GM23248 (cell line): ENCODE measurements at places on chromosomes 2 and 18. TPM values are rescaled to one million over a fixed set of nuclear protein-coding genes. Genes with fewer than 3 reads are reported as not detected.

DNA sequence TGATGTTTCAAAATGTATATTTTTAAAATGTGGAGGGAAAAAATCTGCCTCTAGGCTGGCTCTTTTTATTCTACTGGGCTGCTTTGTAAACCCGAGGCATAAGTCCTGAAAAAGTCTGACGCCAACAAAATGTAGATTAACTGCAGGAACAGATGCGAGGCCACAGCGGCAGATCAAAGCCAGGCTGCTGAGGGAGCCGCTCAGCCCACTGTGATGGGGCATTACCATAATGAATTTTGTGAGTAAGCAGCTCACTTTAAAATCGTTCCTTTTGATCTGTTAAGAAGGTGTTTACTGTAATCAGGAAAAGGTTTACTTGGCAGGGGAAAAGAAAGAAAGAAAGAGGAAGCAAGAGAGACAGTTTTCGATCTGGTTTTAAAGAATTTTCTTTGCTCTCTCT is 269.0 kb downstream of the ICOS start:
- no peak for DNase-seq

GRCh38 chr2:226667736-226668135 is 131.9 kb downstream of the IRS1 start:
- no peak for DNase-seq

- peak; percentile 3 for DNase-seq
Measured at GRCh38 chr2:212194396-212194795, 344.2 kb downstream of the ERBB4 start.

GRCh38 chr18:76679945-76680344 is 142.4 kb upstream of the ZNF236 start:
- DNase-seq, result no peak

DNA sequence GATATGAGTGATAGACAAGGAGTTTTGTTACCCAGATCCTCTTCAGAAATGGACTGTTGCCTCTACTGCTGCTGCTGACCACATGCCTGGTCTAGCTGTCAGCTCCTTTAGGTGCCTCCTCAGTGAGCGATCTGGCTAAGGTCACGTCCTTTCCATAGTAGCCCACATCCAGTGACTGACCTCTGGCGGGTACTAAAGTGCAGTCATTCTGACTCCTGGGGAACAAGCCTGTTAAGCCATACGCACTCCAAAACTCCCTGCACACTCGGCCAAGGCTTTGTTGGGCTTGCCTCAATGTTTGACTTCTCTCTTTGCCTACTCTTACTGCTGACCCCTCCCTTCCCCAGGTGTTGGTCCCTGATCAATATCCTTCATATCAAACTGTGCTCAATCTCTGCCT is 685.2 kb downstream of the IRS1 start:
- DNase-seq, result no peak

GRCh38 chr18:1528447-1528846 is 623.8 kb downstream of the ADCYAP1 start:
- DNase-seq, result no peak

DNA sequence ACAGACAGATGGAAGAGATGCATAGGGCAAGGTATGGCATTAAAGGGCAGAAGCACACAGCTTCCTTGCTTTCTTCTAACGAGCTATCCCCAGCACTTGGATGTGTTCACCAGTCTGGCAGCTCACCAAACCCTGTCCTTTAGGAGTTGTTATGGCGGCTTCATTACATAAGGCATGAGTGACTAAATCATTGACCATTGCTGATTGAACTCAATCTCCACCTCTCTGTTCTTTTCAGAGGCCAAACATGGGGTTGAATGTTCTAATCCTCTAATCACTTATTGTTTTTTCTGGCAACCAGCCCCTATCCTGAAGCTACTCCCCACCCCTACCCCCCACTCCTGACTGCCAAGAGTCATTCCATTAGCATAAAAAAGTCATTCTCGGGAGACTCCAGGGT is 301.8 kb downstream of the XIRP2 start:
- DNase-seq, result peak; percentile 69

- no peak for DNase-seq
Measured at GRCh38 chr18:10301831-10302483, 152.5 kb upstream of the APCDD1 start.

GRCh38 chr2:107595749-107596148 is 230.9 kb upstream of the RGPD4 start:
- peak; percentile 90 for DNase-seq

DNA sequence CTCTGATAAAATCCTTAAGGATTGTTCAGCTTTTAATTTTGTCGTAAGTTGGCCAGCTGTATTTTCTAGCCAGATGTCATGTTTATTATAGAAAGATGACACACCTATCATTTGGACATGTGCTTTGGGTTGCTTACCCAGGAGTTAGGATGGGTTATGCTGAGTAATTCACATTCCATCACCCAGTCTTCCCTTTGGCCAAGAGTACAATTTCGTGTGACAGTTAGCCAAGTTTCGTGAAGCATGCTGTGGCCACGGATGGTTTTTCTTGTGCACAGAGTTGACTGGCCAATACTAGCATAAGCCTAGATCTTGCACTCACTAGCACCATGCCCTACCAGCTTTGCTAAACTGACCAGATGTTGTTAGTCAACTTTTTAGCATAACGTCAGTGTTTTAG is 5.8 kb downstream of the MAPRE3 start:
- DNase-seq, result peak; percentile 93

DNA sequence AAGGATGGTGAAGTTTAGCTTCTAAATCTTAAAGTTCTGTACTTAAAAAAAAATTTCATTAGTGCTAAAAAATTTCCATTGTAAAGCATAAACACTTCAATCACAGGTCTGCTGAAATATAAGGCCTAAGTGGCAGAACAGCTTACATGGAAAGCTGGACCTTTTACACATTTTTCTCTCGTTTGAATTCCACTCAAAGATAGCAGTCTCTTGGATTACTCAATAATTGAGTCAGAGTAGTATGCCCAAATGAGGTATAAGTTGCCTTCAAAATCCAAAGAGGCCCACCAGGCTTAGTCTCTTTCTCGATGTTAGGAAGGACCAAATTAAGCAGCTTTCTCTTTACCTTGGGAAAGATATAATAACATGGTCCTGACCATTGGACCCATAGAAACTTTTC is 220.4 kb upstream of the CWC22 start:
- peak; percentile 48 for DNase-seq

GRCh38 chr2:122239440-122239839 is 484.0 kb downstream of the TSN start:
- no peak for DNase-seq

DNA sequence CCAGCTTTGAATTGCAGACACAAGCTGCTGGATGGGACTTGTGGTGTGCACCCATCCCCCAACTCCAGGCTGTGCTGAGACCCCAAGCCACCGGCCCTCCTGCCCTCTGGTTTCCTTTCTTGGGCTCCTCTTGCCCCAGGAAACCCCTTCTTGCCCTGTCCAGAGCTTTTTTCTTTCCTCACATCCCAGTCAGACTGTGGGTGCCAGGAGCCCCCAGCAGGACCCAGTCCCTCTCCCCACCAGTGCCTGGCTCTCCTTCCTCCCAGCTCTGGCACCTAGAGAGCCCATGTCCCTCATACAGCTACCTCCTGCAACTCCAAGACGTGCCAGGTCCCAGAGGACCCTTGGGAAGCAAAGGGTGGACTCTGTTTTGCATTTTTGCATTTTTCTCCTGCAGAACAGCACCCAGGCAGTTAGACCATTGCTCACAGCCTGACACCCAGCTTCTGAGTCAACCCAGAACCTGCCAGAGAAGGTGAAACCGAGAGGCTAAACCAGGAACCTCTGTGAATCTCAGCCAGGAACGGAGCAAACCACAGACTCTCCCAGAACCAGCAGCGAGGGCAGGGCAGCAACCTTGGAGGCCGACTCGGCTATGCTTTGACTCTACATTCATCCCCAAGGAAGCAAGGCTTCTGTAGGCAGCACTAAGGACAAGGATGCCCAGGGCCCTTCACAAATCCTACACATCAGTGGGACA is 221.1 kb downstream of the ANAPC1 start:
- peak; percentile 24 for DNase-seq

DNA sequence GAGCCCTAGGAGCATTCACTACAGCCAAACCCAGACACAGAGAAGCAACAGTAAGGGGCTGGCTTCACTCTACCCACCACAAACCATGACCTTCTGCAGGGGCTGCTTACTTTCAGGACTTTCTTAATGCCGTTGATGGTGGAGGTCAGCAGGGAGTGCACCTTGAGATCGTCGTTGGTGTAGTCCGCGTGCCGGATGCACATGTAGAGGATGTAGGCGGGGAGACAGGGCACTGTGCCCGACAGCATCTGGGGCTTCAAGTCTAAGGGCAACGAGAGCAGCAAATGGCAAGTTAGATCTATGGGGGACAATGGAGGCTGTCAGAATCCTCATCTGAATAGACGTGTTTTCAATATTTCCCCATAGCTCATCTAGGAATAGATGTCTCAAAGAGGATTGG is 29.8 kb upstream of the ACAA2 start:
- DNase-seq, result no peak

DNA sequence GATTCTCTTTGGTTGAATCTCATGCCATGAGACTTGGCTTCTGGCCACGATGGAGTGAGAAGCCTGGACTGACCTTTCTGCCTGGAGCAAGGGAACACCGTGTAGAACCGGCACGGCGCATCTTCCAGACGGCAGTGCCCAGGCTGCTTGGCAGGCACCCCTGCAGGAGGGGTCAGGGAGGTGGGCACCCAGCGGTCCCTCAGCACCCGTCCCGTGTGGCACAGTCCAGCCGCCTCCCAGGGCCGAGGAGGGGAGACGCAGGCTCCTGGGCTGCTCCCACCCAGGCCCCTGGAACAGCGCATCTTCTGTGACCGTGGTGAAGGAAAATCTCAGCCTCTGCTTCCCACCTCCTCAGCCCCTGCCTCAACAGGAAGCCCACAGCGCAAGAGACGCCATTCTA is 95.7 kb downstream of the CMPK2 start:
- DNase-seq, result no peak

GRCh38 chr2:101758001-101758400 is 60.5 kb downstream of the MAP4K4 start:
- DNase-seq, result peak; percentile 28

DNA sequence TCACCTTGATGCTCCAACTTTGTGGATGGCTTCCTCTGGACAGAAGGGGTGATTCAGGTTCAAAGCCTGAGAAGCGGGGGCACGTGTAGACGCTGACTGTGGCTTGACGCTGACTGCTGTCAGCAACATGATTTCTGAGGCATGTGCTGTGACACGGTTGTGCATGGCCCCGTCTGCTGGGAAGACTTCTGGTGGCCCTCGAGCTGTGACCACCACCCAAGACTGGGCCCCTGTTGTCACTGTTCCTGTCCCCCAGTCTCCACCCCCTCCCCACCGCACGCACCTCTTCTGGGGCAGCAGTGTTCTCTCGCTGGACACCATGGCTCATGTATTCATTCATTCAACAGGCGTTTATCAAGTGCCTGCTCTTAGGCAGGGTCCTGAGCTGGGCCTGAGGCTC is 245.0 kb downstream of the FAM210A start:
- no peak for DNase-seq

DNA sequence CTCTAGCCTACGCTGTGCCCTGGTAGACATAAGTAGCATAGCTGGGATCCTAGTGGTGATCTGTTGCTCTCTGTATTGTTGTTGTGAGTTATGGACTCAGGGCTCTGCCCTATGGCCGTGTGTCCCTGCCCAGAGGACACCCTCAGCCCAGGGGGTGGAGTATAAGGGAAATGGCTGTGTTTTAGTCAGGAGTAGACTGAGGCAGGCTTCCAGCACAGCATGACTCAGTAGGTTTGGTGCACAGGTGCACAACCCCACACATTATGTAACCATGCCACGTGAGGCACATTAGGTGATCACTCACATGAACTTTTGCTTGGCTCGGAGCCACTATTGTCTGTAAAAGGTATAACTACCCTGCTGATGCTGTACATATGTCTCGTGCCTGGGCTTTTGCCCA is 59.9 kb upstream of the PEX13 start:
- DNase-seq, result no peak

GRCh38 chr2:241842067-241842415 is 16.7 kb downstream of the PDCD1 start:
- no peak for DNase-seq

GRCh38 chr2:166042768-166043390 is 84.9 kb downstream of the SCN1A start:
- DNase-seq, result peak; percentile 56

DNA sequence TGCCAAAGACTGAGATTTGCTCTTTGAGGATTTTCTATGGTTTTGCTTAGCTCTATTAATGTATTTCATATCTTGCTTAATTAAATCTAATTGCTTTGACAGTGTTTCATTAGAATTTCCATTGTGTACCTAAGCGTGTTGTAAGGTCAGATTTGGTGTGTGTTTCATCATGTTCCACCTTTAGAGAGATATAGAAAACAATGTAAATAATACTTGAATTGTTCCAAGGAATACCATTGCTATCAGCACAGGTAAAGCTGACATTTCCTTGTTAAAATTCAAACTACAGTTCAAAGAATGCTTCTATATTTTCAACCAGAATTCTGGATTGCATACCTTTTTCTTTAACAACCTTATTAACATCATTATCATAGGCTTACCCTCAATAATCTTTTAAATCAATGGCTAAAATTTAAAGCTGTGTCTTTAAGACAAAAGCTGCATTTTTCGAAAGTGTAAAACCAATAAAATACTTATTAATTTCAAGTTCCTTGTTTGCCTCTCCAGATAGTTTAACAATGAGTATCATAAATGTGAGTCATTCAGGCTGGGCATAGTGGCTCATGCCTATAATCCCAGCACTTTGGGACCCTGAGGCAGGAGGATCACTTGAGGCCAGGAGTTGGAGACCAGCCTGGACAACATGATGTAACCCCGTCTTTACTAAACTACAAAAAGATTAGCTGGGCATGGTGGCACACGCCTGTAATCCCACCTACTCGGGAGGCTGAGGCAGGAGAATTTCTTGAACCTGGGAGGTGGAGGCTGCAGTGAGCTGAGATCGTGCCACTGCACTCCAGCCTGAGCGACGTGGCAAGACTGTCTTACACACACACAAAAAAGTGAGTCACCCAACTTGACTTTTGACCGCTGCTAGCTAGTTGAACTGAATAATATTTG is 188.0 kb upstream of the PKDCC start:
- peak; percentile 88 for DNase-seq

DNA sequence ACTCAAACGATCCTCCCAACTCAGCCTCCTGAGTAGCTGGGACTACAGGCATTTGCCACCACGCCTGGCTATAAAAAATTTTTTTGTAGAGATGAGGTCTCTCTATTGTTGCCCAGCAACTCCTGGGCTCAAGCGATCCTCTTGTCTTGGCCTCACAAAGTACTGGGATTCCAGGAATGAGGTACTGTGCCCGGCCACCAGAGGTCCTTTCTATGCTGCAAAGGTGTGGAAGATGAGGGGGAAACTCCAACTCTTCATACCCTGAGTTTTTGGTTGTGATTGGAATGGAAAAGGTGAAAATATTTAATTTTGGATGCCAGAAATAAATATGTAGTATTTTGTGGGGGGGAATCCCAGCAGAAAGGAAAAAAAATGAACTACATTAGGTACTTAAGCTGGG is 36.0 kb downstream of the MRPL33 start:
- peak; percentile 49 for DNase-seq

The FAM237A gene
- not detected in 2 replicates for total RNA-seq

The FOXI3 gene
- not detected in 2 replicates for total RNA-seq

The ASIC4 gene
- 0.13 and 0.43 TPM in 2 replicates for total RNA-seq

The RAB31 gene
- 40.5 and 49.2 TPM in 2 replicates for total RNA-seq

The C2orf78 gene
- total RNA-seq, result not detected in 2 replicates

The TUBA3E gene
- not detected in 2 replicates for total RNA-seq

The MAL gene
- not detected in 2 replicates for total RNA-seq

The HOXD4 gene
- total RNA-seq, result 2.5 and 7.8 TPM in 2 replicates

The C1D gene
- total RNA-seq, result 48.3 and 65.3 TPM in 2 replicates

The OTOS gene
- not detected in 2 replicates for total RNA-seq

The DNAH6 gene
- total RNA-seq, result 0.11 TPM in 1 of 2 replicates, not detected in the other

The CD302 gene
- total RNA-seq, result 8.0 and 13.9 TPM in 2 replicates

The SLC9A4 gene
- not detected in 2 replicates for total RNA-seq

The RNF152 gene
- total RNA-seq, result 5.4 and 11.3 TPM in 2 replicates

The CNDP1 gene
- total RNA-seq, result not detected in 2 replicates

The DARS1 gene
- 121 and 144 TPM in 2 replicates for total RNA-seq
